ENCODE measurements at places on chromosomes 1 and 21.

DNA sequence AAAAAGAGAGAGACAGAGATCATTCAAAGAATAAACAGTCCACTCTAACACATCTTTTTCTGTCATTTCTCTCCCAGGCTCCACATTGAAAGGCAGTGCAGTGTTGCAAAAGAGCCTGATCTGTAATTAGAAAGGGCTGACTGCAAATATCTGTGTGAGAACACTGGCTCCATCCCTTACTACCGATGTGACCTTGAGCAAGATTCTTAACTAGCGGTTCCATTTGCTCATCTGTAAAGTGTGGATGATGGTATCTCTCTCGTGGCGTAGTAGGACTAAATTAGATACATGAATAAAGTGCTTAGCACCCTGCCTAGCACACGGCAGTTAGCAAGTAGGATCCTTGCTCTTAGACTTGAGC lies 26.9 kb upstream of the SLC44A3 start:
- DNase-seq, result no peak

GRCh38 chr1:43547538-43548072 lies 16.9 kb downstream of the PTPRF start:
- DNase-seq, result no peak

GRCh38 chr1:2439369-2439768 lies 27.0 kb upstream of the PEX10 start:
- DNase-seq, result no peak

GRCh38 chr1:188708795-188709535 lies 1768.7 kb downstream of the BRINP3 start:
- no peak for DNase-seq

Measured in nucleus accumbens (tissue), 56 donors.